ENCODE measurements at places on chromosomes 12 and 14.

- no peak for DNase-seq
Measured at GRCh38 chr12:116273813-116274550, 3.5 kb downstream of the MED13L start.

DNA sequence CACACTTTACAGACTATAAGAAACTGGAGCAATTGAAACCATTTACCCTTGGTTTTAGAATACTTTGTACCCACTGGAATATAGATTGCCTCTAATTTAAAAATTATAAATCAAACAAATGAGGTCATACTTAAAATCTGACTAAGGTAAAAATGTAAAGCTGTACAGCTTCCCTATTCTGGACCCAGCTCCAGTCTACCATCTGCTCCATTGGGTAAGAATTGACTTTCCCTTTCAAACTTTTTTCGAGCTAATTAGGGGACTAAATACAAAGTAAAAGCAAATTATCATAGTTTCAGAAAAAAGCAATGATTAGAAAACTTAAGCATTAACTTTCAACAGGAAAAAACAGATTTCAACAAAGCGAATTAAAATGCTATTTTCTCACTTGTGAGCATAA lies 4.3 kb downstream of the KRR1 start:
- no peak for DNase-seq

GRCh38 chr14:72621387-72622065 lies 272.4 kb downstream of the DPF3 start:
- no peak for DNase-seq

DNA sequence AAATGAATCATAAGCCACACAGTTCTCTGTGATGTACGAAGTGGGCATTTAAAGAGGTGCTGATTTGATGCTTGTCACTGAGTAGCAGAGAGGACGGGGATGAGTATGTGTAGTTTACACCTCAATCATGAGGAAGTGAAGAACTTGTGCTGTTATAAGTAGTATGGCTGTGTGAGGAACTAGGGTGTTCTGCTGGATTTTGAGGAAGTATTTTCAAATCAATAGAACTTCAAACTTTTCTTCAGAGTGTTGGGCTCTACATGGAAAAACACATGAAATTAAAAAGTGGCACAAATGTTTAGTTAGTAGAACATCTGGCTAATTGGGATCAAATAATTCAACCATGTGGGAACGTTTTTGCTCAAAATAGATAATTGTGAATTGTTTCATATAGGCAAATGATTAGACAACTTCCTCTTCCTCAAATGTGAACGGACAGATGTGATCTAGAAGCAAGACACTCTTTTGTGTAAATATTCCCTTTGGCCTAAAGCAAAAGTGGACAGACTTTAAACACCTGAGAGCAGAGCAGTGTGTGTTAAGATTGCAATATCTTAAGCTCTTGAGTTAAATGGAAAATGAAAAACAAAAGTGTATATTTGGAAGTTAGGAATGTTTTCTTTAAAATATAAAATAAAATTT lies 168.5 kb downstream of the NAV3 start:
- DNase-seq = no peak

DNA sequence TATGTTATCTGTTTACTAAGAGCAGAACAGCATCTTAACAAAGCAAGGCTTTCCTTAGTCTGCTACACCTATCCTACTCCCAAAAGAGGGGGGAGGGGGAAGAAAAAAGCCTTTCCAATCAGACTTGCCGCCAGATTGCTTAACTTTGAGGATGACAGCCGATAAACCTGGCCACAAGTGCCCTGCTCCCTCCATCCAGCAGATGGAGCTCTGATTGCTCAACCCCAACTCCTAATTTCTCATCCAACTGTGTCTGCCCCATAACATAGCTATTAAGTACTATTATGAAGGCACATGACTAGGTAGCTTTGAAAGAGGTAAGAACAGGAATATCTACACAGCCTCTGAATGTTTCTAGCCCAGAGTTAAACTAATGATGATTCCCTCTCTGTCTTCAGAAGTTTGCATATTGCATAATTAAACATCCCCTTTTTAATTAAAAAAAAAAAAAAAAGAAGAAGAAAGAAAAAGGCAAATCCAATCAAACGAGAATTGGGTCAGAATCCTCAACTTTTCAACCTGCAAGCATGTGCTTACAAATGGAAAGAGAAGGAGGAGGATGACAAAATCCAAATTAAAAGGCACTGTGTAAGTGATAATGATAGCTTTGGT lies 247.4 kb downstream of the GALC start:
- DNase-seq = peak; percentile 1

DNA sequence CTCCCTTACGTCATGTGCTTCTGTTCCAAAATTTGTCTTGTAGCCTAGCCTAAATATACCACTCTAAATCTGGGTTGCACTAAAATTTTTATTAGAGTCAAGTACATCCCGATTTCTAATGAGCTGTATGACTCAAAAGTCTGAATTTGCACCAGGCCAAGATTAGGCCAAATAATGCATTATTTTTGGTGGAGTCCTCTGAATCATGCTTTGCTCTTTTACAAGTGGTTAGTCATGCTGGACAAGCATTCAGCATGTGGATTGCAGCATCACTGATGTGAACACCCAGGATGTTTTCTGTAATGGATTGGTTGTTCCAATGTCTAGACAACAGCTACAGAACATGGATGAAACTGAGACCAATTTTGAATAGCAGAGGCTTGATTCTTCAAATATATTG lies 23.7 kb downstream of the HEBP1 start:
- DNase-seq = no peak

DNA sequence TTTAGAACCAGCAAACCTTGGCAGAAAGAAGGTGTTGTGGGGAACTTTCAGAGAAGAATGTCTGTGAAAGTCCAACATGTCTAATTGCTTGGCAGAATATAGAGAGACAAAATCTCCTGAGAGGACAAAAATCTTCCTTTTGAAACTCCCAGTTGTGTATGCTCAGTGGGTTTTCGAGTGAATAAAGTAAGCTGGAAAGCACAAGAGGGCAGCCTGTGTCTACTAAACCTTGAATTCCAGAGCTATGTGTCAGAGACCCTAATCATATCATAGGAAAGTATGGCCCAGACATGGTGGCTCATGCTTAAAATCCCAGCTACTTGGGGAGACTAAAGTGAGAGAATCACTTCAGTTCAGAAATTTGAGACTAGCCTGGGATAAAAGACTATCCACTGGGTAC lies 661.2 kb downstream of the SLC16A7 start:
- DNase-seq = no peak

GRCh38 chr12:130438711-130439110 lies 101.0 kb downstream of the PIWIL1 start:
- DNase-seq = no peak

- DNase-seq = no peak
Measured at GRCh38 chr12:607541-608001, 55.7 kb downstream of the NINJ2 start.

GRCh38 chr12:76266797-76267196 lies 81.4 kb downstream of the BBS10 start:
- no peak for DNase-seq

- DNase-seq = no peak
Measured at GRCh38 chr12:112852127-112852526, 54.6 kb upstream of the OAS1 start.

DNA sequence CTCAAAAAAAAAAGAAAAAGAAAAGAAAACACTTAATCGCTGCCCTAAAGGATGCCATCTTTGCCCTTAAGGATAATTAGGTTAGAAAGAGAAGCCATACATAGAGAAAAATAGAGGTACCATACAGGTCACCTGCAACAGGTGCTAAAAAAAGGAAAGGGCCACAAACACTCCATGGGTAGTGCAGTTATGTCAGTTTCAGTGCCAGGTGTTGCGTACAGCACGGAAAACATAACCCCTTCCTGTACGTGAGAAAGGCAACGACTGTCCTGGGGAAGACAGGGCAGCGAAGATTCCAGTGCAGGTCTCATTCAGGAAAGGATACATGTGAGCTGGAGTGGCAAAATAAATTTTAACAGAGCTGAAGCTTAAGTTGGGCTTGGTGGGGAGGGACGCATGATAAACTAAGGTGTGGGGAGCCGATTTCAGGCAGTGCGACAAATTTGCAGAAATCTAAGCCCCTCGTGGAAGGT lies 553 bp upstream of the DAZAP2 start:
- peak; percentile 70 for DNase-seq

DNA sequence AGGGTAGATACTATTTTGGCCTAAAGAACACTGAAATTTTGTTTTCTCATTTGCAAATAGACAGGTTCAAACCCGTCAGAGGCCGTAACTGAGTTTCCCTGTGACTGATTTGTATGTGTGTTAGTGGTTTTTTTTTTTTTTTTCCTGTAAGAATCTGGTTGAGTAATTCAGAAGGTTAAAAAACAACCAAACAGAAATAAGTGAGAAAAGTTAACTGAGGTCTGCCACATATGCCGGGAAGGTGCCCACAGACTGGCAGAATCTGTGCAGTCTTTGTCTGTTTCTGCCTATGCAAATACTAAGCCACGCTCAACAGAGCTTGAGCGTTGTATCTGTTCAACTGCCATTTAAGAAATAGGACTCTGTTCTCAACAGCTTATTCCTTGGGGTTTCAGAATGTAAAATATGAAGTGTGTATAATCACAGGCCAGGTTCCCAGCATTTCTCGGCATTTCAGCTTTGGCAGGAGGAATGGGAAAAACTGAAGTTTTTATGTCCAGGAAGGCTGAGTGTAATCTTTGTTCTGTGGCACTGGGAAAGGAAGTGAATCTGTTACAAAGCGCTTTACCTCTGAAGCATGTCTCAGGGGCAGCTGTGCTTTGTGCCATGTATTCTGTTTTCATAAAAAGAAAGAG lies 181.9 kb downstream of the PRKCH start:
- DNase-seq = no peak

DNA sequence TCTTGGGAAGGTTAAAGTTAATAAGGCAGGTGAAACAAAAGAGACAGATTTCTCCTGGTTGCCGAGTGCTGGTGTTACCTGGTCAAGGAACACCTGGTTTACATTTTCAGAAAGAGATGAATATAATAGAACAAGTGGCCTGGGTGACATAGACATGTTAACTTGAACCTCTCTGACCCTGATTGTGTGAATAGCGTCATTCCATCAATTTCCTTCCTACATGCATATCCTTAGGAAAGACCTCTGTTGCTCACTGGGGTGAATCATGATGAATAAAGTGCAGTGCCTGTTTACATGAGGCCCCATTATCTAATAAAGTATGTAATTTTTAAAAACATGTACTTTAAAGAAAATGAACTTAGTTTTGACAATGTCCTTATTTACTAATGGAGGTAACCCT lies 1822.9 kb upstream of the FLRT2 start:
- DNase-seq = peak; percentile 29

DNA sequence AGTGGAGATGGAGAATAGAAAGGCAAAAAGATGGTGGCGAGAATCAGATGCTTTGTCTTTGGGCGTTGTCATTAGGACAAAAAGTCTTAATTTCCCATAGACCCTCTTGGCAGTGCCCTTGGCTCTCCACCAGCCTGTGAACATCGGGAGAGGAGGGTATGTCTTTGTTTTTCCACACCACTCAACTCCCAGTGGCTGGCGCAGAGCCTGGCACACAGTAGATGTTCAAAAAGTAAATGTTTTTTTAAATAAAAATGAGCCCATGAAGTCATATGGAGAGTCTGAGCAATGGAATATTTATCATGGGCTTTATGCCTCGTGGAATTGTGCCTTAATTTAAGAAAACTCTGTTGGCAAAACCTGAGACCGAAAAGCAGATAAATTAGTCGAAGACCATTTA lies 90.4 kb downstream of the SRGAP1 start:
- DNase-seq = no peak

- DNase-seq = no peak
Measured at GRCh38 chr12:24113701-24114100, 164.2 kb upstream of the SOX5 start.

DNA sequence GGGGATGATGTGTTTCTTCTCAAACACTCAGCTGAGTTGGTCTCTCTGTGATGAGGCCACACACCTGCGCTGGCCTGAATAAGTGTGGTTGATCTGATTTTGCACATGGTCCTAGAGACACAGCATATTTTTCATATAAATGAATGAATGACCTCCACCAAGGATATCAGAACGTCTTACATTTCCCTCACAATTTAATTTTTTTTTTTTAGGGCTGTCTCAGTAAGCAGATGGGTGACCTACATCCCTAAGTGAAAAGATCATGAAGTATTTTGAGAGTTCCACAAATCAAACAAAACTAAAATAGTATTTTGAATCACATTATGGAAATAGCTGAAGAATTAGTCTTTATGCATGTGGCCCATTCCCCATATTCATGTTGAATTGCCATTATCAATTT lies 333.7 kb upstream of the TMTC1 start:
- no peak for DNase-seq

GRCh38 chr14:68449561-68450181 lies 343.2 kb downstream of the ZFP36L1 start:
- DNase-seq = no peak

GRCh38 chr12:132603240-132604150 lies 6.9 kb downstream of the LRCOL1 start:
- no peak for DNase-seq

- DNase-seq = no peak
Measured at GRCh38 chr12:56808954-56809353, 45.8 kb downstream of the HSD17B6 start.

GRCh38 chr12:79298506-79298905 lies 392.3 kb downstream of the PAWR start:
- peak; percentile 22 for DNase-seq

- no peak for DNase-seq
Measured at GRCh38 chr12:77087427-77087826, 22.1 kb upstream of the E2F7 start.

DNA sequence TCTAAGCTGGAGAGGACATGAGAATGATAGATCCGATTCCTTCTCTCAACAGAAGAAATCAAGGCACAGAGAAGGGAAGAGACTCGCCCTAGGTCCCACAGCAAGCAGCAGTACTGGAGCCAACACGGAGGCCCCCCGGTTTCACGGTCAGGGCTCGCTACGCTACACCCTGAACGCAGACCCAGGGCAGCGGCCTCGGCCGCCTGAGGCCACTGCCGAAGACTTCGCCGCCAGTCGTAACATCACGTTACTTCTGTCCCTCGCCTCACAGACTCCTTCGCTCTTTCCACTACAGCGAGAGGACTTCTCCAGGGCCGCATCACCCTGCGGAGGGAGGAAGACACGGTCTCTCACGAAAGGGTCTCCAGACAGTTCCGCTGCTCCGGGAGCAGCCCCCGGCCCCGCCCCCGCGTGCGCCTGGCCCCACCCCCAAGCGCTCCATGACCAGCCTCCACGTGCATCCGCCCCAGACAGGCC lies 411 bp upstream of the DCAF4 start:
- DNase-seq = no peak

DNA sequence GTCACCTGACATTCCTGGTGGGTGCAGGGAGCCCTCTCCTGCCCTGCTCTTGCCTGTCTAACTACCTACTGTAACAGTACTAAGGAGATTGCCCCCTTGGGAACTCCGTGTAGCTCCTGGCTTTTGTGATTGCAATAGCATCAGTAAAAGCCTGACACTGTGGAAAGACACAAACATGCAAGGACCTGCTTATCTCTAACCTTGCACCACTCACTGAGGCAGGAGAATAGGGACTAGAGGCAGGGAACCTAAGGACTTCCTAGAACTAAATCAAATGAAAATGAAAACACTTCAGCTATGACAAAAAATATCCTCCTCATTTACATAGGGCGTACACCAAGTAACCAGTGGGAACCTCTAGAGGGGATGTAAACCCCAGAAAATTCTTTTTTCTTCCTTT lies 28.5 kb downstream of the TUBA1A start:
- no peak for DNase-seq

GRCh38 chr14:93005135-93005813 lies 82.3 kb downstream of the CHGA start:
- DNase-seq = no peak

GRCh38 chr12:1173781-1174617 lies 183.0 kb downstream of the ERC1 start:
- peak; percentile 94 for DNase-seq
